ENCODE measurements at places on chromosomes 7 and 10.

GRCh38 chr10:121627876-121628581 lies 29.8 kb upstream of the FGFR2 start:
- no peak for DNase-seq

GRCh38 chr10:98420786-98421185 lies 5.8 kb upstream of the PYROXD2 start:
- DNase-seq: no peak

DNA sequence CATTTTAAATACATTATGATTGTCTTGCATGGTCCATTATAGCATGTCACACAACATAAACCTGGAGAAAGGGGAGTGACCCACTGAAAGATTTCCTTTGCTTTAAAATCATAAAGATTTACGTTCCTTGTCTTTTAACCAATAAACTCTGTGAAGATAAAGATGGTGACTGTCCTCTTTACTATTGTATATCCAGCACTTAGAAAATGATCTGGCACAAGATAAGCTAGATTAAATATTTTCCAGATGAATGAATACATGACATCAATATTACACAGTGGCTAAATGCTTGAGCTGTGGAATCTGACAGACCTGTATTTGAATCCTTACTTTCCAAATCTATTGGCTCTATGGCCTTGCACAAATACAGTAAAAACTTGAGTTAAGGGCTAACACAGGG lies 938.4 kb downstream of the SORCS1 start:
- no peak for DNase-seq

- DNase-seq: no peak
These were observed 107.7 kb upstream of the KLF6 start for GRCh38 chr10:3892440-3893425.

DNA sequence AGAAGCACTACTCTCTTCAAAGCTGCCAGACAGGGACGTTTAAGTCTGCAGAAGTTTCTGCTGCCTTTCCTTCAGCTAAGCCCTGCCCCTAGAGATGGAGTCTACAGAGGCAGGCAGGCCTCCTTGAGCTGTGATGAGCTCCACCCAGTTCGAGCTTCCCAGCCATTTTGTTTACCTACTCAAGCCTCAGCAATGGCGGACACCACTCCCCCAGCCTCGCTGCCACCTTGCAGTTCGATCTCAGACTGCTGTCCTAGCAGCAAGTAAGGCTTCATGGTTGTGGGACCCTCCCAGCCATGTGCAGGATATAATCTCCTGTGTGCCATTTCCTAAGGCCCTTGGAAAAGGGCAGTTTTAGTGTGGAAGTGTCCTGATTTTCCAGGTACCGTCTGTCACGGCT lies 74.3 kb downstream of the TMEM26 start:
- no peak for DNase-seq

DNA sequence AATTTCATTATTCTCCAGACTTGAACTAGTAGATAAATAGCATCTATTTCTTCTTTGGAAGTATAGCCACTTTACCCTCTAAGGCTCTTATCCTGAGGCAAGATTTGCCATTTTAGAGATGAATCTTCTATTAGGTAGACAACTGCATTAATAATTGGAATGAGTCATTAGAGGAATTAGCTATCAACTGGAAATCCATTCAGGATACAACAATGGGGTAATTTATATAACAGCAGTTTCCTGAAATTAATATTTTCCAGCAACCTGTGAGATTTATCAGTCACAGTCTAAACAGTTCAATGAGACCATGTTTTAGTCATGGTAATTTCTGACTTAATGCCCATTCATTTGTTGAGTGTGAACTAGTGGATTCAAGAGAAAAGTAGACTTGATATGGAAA lies 928.6 kb upstream of the MBL2 start:
- no peak for DNase-seq

- DNase-seq: peak; percentile 57
These were observed 8.2 kb downstream of the TFR2 start for GRCh38 chr7:100632951-100633717.

GRCh38 chr10:78775891-78776290 lies 292.9 kb upstream of the ZMIZ1 start:
- no peak for DNase-seq

DNA sequence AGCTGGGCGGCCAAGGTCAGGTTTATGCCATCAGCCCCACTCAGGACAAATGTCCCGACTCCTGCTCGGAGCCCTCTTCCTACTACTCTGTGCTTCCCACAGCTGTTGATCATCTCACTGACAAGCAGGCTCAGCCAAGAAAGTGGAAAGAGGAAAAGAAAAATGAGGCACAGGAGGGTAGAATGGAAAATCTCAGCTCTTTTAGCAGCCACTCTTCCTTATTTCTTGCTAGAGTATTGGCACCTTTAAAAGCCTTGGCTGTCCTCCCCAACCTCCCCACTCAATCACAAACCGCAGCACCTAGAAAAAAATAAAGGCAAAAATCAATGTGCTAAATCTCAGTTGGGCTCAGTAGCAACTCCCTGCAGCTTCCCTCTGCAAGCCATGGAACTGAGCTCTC lies 35.3 kb upstream of the AGK start:
- no peak for DNase-seq

GRCh38 chr7:112080441-112080840 lies 125.8 kb downstream of the DOCK4 start:
- DNase-seq: peak; percentile 57

DNA sequence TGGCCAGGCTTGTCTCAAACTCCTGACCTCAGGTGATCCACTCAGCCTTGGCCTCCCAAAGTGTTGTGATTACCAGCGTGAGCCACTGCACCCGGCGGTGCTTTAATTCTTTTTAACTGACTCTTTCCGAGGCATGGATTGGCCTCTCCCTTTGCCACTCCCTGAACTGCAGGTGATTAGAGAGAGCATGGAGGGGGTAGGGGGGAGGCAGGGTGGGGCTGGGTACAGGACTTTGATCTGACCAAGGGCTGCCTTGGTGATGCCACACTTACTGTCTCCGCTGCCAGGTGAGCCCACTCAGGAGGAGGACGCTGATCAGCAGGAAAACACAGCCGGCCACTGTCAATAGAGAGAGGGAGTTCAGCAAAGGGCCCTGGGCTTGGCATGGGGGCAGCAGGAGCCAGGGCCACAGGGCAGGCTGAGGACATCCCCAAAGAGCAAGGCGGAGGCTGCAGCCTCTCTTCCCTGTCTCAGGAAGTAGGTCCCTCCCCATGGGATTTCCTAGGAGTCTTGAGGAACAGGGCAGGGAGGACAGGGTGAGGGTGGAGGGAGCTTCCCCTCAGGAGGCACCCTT lies 40.5 kb upstream of the IL15RA start:
- DNase-seq: no peak

DNA sequence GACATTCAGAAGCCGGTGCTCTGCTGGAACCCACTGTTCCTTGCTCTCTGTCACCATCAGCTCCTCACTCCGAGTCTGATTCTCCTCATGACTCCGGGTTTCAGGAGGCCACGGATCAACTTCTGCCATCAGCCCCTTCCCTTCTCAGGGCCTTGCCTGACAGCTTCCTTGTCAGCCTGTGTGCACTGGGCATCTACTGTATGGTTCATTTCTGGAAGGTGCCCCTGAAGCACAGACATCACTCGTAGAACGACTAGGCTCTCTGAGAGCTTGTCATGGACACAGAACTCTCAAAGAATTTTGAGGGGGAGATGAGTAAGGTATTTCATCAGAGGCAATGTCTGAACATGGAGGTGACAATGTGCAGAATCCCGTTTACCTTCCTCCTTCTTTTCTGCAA lies 396.1 kb downstream of the TNS3 start:
- no peak for DNase-seq

GRCh38 chr7:105213611-105214010 lies 175.1 kb downstream of the SRPK2 start:
- DNase-seq: no peak

DNA sequence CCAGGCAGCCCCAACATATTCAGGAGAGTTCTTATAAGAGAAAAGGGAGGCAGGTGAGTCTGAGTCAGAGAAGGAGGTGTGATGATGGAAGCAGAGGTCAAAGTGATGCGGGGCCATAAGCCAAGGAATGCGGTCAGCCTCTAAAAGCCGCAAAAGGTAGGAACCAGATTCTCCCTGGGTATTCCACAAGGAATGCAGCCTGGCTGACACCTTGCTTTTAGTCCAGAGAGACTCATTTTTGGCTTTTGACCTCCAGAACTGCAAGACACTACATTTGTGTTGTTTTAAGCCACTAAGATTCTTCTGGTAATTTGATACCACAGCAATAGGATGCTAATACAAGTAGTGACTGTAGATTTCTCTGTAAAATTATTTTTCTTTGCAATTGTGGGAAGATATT lies 151.5 kb upstream of the EEPD1 start:
- DNase-seq: no peak

DNA sequence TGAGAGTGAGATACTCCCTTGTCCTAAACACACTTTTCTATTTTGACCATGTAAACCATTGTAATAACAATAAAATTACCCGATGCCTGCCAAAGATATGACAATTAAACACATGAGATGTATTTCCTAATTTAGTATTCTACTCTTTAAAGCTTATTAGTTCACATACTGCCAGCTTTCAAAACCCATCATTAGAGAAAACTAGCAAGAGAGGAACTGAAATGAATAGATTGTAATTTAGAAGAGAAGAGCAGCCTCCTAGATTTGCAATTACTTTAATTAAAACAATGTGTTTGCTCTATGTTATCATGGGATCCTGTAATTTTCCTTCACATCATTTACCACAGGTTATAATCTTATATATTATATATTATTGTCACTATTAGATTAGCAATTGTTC lies 428.2 kb downstream of the THSD7A start:
- no peak for DNase-seq

GRCh38 chr10:128898133-128898915 lies 568.7 kb upstream of the MGMT start:
- no peak for DNase-seq

- peak; percentile 20 for DNase-seq
These were observed 733 bp downstream of the HIBADH start for GRCh38 chr7:27661811-27662489.

DNA sequence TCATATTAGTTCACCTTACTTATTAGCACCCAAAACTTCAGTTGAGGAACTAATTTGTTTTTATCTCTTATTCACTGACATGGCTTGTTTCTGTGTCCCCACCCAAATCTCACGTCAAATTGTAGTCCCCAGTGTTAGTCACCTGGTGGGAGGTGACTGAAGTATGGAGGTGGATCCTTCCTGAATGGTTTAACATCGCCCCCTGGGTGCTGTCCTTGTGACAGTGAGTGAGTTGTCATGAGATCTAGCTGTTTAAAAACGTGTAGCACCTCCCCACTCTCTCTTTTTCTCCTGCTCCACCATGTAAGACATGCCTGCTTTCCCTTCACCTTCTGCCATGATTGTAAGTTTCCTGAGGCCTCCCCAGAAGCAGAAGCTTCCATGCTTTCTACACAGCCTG lies 75.0 kb upstream of the HECTD2 start:
- DNase-seq: no peak

- DNase-seq: peak; percentile 35
These were observed 3.9 kb downstream of the MYL10 start for GRCh38 chr7:101625031-101625791.

DNA sequence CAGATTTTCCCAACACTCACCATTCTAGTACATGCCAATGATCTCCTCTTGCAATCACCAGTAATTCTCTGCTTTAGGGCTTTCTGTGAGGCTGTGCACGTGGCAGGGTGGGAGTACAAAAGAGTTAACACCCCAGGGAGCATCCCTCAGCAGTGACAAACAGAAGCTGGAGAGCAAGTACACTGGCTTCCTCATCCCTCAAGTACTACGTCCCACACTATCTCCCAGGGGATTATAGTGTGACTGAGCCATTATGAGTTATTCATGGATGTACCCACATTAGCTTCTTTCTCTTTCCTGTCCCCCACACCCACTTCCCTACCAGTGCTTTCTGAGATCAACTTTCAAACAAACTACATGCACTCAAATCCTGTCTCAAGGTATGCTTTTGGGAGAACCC lies 1216.5 kb upstream of the AUTS2 start:
- DNase-seq: no peak

- DNase-seq: no peak
These were observed 117.6 kb downstream of the ARHGAP22 start for GRCh38 chr10:48487244-48487643.

GRCh38 chr7:23249486-23249885 lies 2.9 kb downstream of the GPNMB start:
- no peak for DNase-seq

DNA sequence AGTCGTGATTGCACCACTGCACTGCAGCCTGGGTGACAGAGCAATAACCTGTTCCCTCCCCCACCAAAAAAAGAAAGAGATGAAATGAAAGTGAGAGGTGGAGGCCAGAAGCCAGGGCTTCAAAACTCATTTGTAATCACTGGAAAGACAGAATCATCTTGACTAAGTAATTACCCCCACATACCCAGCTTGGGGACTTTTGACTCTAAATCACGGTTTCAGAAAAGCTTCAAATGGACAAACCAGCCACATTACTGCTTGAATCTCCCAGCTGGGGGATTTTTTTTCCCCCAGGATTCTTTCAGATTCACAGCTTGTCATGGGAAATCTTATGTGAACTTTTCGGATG lies 361.0 kb downstream of the FRMD4A start:
- no peak for DNase-seq

DNA sequence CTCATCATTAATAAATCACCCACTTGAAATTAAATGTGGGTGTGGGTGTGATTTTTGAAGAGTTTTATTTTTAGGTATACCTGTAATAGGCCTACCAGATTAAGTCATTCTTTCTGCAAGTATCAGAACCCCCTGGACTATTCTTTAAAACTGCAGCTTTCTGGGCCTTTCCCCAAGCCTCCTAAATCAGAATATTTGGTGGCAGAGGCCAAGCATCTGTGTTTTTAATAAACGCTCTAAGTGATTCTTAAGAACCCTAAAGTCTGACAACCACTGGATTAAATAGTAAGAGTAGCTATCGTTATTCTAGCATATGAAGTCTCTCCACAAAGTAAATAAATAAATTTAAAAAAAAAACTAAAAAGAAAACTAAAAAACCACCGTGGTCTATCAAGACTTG lies 703.0 kb upstream of the NRP1 start:
- DNase-seq: no peak

DNA sequence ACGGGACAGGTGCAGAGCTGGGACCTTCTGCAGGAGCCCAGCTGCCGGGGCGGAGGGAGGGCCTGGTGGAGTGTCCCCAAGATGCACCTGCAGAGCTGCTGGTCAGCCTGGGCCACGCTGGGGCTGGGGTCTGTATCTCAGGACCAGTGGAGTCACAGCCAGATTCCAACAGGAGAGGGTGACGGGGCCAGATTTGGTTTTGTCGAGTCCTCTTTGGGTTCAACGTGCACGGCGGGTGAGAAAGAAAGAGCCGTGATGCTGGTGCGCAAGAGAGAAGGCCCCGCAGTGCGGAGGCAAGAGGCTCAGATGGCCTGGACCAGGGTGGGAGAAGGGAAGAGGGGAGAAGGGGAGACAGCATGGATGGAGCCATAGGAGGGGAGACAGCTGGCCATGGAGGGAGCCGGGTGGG lies 462.9 kb downstream of the PTPRN2 start:
- no peak for DNase-seq

Measured in AG08395 (cell line).